ENCODE measurements at places on chromosomes 1 and 21. TPM values are rescaled to one million over a fixed set of nuclear protein-coding genes. Genes with fewer than 3 reads are reported as not detected.

GRCh38 chr1:89527256-89527655 is 2.6 kb downstream of the LRRC8B start:
- no peak for DNase-seq

DNA sequence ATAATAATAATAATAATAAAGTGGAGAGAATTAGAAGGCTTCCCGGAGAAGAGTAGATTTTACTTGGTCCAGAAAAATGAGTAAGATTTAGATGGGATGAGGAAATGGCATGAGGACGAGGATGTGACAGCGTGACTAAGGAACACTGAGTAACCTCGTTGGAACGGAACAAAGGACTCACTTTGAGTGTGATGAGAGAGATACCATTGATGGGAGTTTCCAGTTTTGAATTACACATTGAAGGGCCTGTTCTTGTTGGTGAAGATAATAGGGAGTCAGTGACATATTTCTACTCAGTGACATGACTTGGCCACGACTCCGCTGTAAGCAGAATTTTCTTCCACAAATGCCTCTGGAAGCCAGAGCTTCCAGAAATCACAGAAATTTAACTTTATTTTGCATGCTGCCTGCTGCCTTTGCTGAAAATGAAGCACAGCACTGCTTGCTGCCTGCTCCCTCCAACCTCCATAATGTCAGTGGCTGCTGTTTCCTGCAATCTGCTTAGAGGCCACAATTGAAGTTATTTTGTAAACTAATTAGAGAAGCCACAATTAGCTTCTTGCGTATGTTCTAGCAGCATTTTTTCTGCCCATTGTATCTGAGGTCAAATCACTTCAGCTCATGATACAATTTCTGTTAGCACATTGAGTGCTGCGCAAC is 33.7 kb upstream of the FBXO28 start:
- DNase-seq = peak; percentile 77

SPRR2B gene
- not detected for total RNA-seq

DNA sequence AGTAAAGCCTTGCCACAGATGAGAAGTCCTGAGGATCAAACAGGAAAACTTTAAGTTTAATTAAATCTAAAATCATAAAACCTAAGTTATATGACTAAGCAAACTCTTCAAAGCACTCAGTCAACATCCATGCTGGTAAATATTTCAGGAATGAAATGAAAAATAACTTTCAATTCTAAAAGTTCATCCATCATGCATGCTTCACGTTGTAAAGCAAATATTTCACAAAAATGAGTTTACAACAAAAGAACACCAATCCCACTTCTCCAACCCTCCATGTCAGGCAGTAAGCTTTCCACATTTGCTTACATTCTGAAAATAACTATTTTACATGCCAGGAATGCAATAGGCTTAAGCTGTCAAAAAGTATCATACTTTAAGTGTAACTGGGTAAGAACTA is 16.8 kb downstream of the APP start:
- DNase-seq = peak; percentile 34
